ENCODE measurements at places on chromosomes 13 and 19.
A peak's percentile ranks its signal among the peaks of the same experiment; 100 is the strongest.

DNA sequence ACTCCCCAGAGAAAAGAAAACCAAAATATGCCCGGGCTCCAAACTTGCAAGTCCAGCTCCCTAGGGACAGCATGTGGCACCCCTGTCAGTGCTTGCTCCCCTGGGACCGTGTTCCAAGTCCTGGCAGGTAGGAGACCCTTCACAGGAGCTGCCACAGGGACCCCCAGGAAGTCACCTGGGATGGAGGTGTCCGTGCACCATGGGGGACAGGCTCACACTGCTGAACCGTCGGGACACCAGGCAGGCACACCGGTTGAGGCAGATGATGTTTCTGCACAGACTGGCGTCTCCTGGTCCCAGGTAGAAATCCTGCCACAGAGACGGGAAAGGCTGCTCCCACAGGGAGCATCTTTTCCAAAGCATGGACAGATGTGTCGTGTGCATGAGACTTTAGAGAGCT lies 11.7 kb upstream of the PROZ start:
- DNase-seq = peak; percentile 47

GRCh38 chr19:2021453-2022140 lies 6.1 kb upstream of the BTBD2 start:
- no peak for DNase-seq

DNA sequence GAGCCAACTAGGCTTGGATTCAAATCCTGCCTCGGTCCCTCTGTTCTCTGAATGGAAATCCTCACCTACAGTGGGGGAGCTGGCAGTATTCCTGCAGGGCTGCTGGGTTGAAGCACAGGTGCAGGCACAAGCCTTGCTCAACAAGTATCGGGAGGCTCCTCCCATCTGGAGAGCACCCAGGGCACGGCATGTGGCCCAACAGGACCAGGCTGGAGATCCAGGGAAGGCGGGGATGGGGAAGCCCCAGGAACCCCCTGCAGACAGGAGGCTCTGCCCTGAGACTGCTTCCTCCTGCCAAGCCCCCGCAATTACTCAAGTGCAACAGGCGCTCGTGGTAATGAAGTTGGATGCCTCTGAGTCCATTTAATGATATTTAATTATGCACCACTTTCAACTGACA lies 128.0 kb upstream of the VSTM2B start:
- no peak for DNase-seq

DNA sequence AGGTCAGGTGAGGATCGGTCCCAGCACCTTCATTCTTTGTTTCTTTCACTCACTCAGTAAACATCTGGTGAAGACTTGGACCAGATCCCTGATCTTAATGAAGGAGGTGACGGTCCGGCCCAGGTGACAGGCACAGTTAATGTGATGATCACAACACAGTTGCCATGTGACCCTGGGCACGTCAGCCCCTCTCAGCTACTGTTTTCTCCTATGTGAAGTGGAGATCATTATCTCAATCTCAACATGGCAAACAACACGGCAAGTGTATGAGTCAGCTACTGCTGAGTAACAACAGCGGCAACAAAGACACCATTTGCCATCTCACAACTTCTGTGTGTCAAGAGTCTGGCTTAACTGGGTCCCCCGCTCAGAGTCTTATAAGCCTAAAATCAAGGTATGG lies 74.6 kb downstream of the GNG7 start:
- DNase-seq = no peak

GRCh38 chr13:94860981-94861407 lies 148.6 kb upstream of the SOX21 start:
- no peak for DNase-seq

- DNase-seq = no peak
Measured at GRCh38 chr19:33278403-33279269, 23.7 kb downstream of the CEBPA start.

GRCh38 chr19:55703790-55704215 lies 28.8 kb downstream of the EPN1 start:
- peak; percentile 75 for DNase-seq

GRCh38 chr13:72151241-72151640 lies 284.2 kb upstream of the DACH1 start:
- no peak for DNase-seq

DNA sequence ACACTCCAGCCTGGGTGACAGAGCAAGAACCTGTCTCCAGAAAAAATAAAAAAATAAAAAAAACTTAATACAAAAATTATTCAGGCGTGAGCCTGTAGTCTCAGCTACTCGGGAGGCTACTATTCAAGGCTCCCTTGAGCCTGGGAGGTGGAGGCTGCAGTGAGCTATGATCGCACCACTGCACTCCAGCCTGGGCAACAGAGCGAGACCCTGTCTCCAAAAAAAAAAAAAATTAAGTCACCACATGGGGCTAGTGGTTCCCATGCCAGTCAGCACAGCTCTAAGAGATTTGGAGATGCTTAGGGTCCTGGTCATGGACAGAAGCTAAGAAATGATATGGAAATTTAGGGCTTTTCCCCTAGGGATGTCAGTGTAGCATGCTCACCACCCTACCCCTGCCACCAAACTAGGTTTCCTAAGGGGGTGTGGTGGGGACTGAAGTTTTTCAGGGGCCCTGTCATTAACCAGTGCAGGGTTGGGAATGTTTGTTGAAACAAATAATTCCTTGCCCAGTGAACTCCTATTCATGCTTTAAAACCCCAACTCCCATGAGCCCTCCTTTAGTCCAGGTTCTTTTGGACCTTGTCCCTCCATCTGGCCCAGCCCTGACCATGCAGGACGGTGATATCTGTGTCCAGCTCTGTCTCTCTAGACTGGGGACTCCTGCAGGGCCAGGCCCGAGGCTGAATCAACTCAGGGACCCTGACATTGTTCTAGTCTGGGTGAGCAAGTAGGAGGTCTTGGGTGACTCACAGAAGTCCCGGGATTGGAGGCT lies 1.8 kb downstream of the FCHO1 start:
- DNase-seq = no peak

DNA sequence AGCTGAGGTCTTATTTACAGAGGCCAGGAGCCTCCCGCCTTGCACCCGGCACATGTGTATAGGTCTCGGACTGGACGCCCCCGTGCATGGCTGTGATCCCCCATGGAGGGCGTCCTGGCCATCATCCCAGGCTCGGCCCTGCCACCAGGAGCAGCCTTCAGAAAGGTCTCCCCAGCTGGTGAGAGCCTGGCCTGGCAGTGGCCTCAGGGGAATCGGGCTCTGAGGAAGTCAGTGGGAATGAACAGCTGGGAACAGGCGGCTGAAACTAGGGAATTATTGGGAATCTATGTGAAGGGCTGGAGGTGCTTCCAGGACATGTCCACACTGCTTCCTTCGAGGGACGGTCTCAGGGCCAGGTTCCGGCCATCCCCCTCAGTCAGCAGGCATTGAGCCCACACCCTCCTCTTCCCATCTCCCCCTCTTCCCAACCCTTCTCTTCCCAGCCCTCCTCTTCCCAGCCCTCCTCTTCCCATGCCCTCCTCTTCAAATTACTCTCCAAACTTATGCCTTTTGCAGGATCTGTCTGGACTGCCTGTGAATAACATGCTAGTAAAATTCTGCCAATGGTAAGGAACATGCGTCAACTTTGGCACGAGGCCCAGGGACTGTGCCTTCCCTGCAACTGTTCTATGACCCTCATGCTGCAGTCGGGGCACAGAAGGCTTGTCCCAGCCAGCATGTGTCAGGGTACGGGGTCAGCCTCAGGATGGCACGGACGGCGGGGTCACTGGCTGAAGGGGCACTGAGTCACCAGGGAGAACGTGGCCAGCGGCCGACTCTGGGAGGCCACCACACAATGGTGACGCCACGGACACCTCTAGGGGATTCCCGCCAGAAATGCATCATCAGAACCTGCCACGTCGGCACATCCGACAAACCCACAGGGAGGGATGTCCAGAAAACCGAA lies 24.2 kb upstream of the C13orf46 start:
- DNase-seq = no peak

GRCh38 chr19:33132021-33132420 lies at the start of gene WDR88:
Gene WDR88, plus strand, starts transcription at chr19:33132114. Its CDS starts 56 bp downstream, at chr19:33132170.
- no peak for DNase-seq

- no peak for DNase-seq
Measured at GRCh38 chr19:51107406-51108065, 673 bp downstream of the CTU1 start.

DNA sequence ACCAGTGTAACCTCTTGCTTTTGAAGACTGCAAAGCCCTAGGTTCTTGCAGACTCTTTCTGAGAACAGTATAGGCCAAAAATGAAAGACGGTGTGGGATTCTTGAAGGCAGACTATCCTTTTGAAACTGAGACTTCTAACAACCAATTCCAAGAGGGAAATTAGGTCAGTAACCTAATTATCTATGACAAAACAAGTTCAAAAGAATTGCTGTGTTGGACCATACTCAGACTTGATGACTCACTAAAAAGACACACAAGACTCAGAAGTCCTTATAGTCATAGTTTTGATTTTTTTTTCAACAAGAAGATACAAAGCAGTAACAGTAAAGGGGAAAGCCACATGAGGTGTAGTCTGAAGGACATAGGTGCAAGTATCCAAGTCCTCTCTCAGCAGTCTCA lies 624.0 kb upstream of the GPC6 start:
- no peak for DNase-seq

DNA sequence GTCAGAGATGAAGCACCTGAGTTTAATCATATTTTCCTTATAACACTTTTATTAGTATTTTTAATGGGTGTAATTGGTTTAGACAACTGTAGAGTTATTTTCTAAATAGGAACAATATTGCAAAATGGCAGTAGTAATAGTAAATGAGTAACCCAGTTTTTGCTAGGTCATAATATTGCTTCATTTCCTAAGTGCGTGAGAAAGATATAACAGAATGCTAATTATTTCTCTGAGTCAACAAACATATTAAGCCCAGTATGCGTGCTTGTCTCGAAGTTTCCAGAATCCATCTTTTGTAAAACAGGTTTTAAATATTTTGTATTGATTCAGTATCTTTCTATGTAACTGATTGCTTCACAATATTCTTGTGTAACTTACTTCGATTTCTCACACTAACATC lies 315.3 kb downstream of the MYO16 start:
- DNase-seq = no peak

DNA sequence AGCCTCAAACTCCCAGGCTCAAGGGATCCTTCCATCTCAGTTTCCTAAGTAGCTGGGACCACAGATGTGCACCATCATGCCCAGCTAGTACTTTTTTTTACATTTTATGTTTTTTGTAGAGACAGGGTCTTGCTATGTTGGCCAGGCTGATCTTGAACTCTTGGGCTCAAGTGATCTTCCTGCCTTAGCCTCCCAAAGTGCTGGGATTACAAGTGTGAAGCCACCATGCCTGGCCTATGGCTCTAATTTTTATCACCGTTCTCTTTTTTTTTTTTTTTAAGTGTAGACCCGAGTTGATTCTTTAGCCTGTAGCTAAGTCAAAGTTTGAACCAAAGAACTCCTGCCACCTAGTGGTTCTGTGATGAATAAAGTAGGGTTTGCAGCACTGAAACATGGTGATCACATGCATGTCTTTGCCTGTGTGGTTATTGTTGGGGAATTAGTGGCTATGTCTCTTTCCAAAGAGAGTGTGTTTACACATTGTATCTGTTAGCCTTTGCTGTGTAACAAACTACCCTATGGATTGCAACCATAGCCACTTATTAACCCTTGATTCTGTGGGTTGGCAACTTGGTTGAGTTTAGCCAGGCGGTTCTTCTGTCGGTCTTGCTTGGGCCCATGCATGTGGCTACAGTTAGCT lies 11.6 kb downstream of the NFILZ start:
- DNase-seq = no peak

- DNase-seq = peak; percentile 90
Measured at GRCh38 chr19:48963371-48964204, 1.5 kb upstream of the FTL start.

DNA sequence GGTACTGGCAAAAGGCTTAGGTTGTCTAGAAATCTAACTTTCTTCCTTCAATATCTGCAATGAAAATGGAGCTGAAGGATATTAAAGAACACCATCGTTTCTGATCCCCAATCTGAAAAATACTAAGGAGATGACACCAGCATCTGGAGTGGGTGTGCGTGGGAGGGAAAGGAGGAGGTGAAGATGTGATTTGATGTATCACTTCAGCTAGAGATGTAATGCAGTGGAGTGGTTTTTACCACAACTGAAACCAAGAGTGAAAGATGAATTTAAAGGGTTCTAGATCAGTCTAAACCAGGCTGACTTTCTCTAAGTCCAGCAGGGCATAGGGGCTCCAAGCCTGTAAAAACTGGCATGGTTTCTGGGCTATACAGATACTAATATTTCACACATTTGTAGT lies 148.4 kb downstream of the AKAP11 start:
- DNase-seq = peak; percentile 72

DNA sequence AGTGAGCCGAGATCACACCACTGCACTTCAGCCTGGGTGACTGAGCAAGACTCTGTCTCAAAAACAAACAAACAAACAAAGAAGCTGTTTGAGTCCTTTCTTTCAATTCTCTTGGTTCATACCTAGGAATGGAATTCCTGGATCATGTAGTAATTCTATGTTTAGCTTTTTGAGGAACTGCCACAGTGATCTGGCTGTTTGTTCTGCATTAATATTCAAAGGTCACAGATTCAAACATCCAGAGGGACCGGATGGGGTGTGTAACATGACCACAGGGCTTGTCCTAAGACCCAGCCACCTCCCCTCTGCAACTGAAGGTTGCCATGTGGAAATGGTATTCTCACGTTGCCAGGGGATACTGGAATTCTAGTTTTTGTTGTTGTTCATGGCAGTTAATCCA lies 10.2 kb downstream of the COLGALT1 start:
- no peak for DNase-seq

DNA sequence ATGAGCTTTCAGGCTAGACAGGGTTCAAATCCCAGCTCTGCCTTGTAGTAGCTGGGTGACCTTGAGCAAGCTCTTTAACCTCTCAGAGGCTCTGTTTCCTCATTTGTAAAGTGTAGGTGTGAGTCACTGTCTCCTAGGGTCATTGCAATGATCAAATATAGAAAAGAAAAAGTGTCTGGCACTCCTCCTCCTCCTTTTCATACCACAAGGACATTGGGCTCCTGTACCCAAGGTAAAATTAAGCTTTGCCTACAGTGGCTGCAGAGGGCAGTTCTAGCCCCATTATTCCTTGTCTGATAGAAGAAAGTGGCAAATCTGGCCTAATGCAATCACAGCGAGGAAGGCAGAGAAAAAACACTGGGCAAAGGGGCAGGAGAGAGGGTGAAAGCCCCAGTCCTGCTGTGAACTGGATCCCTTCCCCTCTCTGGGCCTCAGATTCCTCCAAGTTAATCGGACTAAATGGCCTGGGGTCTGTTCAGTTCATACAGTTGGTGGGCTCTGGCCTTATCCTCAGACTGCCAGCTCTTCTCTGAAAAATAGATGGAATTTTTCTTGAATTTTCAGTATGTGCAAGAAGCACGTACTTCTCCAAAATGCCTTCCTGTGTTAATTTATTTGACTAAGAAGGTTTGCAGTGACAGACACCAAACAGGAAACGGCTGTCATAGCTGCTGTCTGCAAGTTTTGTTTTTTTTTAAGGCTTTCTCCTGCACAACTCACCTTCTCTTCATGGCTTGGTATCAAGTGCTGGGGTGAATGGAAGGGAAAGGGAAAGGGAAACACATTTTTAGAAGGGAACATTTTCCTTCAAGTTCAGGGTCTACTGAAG lies 35.3 kb downstream of the RGCC start:
- no peak for DNase-seq

GRCh38 chr19:55669418-55670279 lies 5.4 kb upstream of the EPN1 start:
- no peak for DNase-seq
